ENCODE measurements at places on chromosomes 6 and 20.

DNA sequence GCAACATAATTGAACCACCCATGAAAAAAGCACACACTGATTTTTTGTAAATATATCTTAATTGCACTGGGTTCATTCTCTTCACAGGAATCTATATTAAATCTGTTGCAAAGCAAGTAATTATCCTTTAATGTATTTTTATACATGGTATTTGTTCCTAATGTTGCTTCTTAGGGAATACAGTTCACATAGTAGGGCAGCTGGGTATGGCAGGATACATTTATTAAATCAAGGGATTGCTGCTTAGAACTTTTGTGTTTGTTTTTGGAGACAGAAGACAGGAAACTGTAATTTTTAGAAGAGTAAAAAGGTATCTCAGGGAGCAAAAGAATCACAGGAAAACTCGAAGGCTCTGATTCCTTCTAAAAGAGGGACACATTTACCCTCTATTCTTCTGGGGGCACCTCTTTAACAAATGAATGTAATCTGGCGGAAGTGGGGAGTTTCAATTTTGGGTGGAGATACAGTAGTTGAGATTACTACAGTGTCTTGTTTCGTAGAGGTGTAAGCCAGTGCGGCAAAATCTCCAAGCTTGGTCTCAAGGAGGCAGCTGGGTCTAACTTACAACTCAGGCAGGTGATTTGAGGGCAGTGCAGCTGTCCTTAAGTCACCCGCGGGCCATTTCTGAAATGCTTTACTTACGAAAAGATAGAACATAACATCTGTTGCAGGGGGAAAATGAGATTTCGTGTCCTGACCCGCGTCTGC lies 812 bp upstream of the SMIM13 start:
- no peak for DNase-seq

GRCh38 chr20:24980291-24981053 lies 12.1 kb downstream of the APMAP start:
- no peak for DNase-seq

- DNase-seq = no peak
These were observed 80.5 kb downstream of the PRSS35 start for GRCh38 chr6:83592770-83593394.

DNA sequence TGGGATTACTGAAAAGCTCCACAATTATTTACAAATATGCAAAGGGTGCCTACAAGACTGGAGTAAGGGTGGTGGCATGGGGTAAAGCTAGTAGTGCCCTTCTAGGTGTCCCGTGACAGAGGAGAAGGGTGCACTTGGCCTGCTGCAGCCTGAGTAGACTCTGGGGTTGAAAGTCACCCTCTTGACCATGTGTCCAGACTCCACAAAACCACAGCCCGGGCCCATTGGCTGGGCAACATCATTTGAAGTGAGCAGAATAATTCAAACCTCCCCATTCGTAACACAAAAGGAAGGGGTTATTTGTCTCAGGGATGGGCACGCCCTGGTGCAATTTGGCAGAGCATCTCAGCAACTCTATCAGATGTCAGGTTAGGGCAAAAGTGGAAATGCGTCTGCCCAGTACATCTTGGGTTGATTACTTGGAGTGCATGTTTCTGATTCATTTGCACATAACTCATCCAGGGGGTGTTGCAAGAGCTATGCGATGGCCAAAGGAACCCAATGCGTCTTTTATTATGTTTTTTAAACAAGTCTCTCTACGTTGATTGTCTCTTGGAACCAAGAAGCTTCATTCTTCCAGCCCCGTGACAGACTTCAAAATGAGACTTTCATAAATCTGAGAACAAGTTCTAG lies 56.7 kb downstream of the ISM1 start:
- DNase-seq = no peak

DNA sequence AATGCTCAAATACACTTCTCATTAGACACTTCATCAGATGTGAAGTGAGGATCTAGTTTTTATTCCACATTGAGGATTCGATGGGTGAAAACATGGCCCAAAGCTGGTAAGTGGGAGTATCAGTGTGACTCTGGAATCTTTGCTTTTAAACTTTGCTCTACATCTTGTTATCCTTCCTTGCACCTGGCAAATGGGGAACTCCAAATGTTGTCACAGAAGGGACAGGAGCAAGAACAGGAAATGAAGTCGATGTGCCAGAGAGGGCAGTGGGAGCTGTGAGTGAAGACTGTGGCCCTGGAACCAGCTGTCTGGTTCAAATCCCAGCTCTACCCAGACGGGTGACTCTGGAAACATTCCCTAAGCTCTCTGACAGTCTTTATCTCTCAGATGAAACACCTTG lies 86.7 kb upstream of the AGPAT4 start:
- DNase-seq = no peak

DNA sequence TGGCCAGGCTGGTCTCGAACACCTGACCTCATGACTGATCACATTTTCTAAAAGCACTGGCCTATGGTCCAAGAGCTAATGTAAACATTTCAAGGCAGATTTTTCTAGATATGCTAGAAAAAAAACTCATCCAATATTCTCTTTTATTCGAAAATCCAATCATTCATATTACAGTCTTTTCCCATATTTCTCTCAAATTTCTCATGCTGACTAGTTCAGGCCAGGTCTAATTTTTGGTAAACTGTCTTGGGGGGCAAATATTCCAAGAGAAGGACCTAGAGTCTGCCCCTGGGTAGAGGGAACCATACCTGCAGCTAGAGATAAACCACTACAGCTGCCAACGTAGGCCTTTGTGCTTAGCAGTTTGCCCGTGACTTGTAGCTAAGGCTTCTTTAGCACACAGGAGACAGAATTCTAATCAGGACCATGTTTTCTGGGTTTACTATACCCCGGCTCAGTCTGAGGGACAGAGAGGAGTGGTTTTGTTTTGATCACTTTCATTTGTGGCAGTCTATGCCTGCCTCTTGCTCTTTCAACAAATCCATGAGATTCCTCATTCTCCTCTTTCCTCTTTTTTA lies 71.8 kb upstream of the CITED2 start:
- no peak for DNase-seq

DNA sequence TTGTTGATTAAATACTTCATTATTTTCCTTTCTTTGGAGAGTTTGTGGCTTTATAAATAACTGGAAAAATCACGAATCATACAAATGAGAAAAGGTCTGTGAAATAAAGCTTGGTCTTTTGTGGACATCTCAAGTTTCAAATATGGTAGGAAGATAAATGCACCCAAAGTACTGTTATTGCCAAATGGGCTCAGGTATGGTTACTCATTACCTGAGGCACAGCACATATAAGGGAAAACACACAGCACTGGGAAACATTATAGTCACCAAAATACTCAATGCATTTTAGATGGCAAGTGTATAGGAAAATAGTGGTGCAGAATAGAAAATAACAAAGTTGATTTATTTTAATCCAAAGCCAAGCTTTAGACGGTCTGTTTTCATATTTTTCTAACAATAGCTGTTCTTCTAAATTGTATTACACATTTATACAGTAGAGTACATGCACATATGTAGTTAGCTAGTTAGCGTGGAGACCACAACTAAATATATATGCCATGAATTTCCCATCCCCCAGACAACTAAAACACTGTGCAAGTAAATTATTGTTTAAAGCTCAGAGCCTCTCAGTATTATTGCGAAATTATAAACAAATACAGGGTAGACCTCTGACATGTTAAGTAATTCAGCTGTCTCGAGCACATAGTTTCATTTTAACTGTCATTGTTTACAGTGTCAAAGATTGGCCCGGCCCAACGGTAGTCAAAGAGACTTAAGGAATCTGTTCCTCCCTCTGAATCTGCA lies 336.0 kb downstream of the SYNE1 start:
- no peak for DNase-seq

DNA sequence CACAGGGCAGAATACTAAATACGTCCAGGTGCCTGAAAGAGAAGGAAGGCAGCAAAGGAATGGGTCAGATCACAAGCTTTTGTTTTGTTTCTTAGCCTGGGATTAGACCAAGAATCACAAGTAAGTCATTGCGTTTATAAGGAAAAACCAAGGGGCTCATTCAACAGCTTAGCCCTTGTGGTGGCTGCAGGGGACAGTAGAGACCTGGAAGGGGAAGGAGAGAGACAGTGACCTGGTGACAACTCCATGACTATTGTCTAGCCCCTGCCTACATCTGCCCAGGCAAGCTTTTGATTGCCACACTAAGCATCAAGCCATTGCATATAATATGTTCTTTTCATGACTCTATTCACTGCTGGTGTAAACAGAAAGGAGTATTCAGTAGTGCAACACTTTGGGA lies 30.2 kb upstream of the TBC1D7 start:
- no peak for DNase-seq

- DNase-seq = no peak
These were observed 828 bp downstream of the TP53RK start for GRCh38 chr20:46688151-46689081.

- no peak for DNase-seq
These were observed 16.4 kb upstream of the SLC22A2 start for GRCh38 chr6:160274871-160275510.

DNA sequence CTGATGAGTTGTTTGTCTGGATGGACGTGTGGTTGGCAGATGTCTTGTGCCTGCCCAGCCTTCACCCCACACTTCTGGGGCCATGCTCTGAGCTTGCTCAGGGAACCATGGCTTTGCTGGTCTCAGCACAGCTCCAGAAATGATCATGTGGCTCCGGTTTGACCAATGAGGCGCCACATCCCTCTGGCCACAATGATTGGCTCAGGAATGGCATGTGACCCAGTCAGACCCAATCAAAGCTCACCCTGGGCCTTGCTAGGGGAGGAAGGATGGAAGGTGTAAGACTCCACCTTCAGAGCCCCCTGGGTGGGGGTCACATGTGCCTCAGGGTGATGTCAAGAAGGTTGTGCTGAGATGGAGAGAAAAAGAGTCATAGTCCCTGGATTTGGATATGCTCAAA lies 281.6 kb upstream of the SULF2 start:
- DNase-seq = no peak

DNA sequence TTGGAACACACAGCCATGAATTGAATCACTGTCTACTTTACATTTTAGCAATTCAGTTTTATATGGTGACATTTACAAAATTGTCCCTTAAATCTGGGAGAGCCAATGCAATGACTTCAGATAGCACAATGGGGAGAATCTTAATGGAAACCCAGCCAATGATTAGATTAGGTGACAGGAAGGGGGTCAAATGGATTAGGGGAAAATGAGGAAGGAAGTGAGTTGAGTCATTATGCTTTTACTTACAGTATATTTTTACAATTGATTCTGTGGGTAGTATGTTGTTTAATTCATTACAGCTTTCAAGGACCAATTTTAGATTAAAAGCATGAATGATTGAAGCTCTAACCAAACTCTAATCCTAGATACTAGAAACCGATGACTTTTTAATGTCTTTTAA lies 229.8 kb downstream of the SOX4 start:
- DNase-seq = no peak

- no peak for DNase-seq
These were observed 74.7 kb downstream of the SLC23A2 start for GRCh38 chr20:4926531-4927156.

DNA sequence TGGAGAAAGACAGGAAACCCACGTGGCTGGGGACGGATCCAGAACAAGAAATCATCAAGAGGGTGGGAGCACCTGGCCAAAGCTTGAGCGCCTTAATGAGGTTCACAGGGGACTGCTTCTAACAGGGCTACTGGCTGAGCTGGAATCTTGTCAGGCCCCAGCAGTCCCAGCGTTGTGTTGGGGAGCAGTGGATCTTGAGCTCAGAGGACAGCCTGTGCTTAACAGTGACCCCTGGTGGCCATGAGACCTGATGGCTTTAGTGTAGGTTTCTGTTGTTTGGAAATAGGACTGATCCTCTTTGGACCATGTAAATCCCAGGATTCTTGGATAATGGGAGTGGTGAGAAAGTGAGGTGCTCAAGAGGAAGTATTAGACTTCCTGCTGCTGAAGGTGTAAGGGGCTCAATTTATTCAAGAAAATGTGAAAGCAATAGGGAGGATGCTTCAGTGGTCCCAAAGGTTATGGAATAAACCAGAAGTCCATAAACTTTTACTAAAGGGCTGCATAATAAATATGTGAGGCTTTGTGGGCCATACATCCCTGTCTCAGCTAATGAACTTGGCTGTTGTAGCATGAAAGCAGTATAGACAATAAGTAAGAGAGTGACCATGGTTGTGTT lies 216.2 kb downstream of the NFATC2 start:
- no peak for DNase-seq

DNA sequence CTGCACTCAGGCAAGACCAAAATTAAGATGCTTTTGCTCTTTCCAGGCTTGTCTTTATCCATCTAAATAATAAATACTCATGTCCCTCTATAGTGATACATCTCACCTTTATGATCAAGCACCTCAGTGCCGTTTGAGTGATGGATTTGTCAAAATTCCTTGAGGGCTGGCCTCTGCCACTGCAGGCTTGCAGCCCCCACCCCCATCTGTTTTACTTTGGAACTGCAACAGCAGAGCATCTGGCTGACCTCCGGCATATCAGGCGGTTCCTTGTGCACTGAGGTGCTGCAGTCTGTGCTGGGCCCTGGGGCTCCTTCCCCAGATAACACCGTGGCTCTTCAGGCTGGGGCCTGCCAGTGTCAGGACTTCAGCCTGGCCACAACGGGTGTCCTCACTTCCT lies 386.9 kb downstream of the CDH26 start:
- no peak for DNase-seq

- no peak for DNase-seq
These were observed 75.1 kb downstream of the EDN3 start for GRCh38 chr20:59375541-59375940.

DNA sequence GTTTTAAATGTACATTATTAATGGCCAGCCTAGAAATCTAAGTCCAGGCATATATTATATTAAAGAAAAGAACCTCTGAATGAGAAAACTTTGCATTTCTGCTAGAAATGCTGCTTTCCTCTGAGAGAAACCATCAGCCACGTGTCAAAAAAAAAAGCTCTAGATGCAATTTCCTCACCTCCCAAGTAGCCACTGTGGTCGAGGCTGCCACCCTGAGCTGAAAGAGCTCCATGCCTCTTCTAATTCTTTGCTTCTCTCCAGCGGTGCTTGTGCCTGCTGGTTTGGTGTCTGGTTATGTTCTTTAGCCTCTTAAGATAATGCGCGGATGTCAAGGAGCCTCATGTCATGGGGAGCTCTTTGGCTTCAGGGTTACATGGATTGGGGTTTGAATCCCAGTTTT lies 316.0 kb downstream of the TFAP2C start:
- DNase-seq = no peak

DNA sequence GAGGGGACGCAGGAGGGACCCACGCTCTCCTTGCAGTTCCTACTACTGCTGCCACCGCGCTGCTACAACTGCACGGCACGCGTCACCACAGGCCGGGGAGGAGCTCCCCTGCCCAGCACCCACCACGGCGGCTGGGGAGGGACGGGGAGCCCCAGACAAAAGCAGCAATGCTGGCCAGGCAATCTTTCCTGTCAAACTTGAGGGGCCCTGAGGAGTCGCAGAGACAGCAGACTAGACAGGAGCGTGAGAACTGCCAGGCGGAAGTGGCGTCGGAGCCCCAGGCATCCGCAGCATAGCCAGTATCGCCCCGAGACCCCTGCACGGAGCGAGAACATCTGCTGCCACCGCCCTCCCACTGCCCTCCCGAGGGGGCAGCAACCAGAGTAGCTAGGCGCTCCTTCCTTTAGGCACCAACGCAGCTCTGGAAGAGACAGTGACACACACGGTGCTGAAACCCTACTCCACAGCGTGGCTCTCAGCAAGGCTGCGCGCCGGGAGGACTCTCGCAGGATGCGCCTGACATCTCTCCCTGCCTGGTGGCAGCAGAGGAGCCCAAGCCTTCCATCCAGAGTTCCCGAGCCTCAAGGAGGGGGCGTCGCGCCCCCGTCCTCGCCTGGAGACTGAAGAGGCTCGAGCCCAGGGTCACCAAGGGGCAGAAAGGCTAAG lies 2.2 kb downstream of the TAF4 start:
- no peak for DNase-seq

- no peak for DNase-seq
These were observed 10.2 kb upstream of the MAP3K7 start for GRCh38 chr6:90596967-90597539.

GRCh38 chr20:20856306-20856705 lies 143.9 kb upstream of the RALGAPA2 start:
- no peak for DNase-seq

All from kidney epithelial cell (primary cell).